Progenitor cell of endocrine pancreas (in vitro differentiated cells): ENCODE measurements at places on chromosomes 11 and 22. TPM values are rescaled to one million over a fixed set of nuclear protein-coding genes. Genes with fewer than 3 reads are reported as not detected.

The CYTH4 gene
- not detected in 2 replicates for total RNA-seq

The KRTAP5-8 gene
- 0.24 TPM in 1 of 2 replicates, not detected in the other for total RNA-seq

The NCAM1 gene
- 17.8 and 27.3 TPM in 2 replicates for total RNA-seq

DNA sequence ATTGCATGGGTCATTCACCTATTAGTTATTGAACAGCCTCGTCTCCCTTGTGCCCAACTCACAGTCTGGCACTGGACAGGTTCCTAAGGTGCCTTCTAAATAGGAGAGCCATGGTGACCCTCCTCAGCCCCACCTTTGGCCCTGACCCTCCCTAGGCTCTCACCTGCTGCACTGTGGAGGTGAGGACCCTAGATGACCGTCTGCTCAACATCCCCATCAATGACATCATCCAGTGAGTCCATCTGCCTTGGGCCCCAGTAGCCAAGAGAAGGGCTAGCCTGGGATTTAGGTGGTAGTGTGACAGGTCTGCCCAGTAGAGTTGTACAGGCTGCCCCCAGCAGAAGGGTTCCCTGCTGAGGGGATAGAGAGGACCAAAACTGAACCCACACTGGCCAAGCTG, 13.6 kb downstream of the UCP2 start:
- H3K4me3 ChIP-seq, result no peak overlapping the region
- no peaks in the 10 kb centered on the region for H3K4me1 ChIP-seq
- DNase-seq, result no peak
- H3K27ac ChIP-seq, result no peak overlapping the region

DNA sequence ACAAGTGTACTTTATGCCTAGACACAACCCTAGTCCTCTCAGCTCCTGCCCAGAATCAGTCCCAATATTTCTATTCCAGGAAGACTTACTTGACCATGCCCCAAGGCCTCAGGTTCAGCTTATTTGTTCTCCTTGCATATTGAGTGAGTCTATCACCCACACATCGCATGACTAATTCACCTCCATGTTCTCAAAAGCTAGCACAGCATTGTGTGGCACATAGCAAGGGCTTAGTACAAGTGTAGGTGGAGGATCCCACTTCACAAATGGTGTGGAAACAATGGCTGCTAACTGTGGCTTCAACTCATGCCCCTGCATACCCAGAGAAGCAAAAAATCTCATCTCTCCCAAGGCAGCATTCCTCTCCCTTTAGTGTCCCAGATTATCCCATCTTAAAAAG, 602.6 kb upstream of the API5 start:
- no peaks in the 10 kb centered on the region for H3K27me3 ChIP-seq
- no peak for DNase-seq
- H3K27ac ChIP-seq, result no peak overlapping the region

GRCh38 chr11:116807601-116808261, 15.4 kb downstream of the APOA4 start:
- no peaks in the 10 kb centered on the region for H3K36me3 ChIP-seq
- H3K4me3 ChIP-seq, result no peak overlapping the region
- H3K27me3 ChIP-seq, result peaks cover 19% of the 10 kb centered on the region

- H3K36me3 ChIP-seq, result no peaks in the 10 kb centered on the region
- no peak for DNase-seq
- peaks cover 3% of the 10 kb centered on the region for H3K4me1 ChIP-seq
- no peak overlapping the region for H3K27ac ChIP-seq
- H3K27me3 ChIP-seq, result no peaks in the 10 kb centered on the region
Measured at GRCh38 chr11:22031791-22032190, 161.1 kb upstream of the ANO5 start.

- DNase-seq, result no peak
- no peaks in the 10 kb centered on the region for H3K27me3 ChIP-seq
- peak overlapping the region; percentile 89 for H3K27ac ChIP-seq
- no peaks in the 10 kb centered on the region for H3K36me3 ChIP-seq
Measured at GRCh38 chr22:37661160-37661924, 2.8 kb downstream of the PDXP start.

DNA sequence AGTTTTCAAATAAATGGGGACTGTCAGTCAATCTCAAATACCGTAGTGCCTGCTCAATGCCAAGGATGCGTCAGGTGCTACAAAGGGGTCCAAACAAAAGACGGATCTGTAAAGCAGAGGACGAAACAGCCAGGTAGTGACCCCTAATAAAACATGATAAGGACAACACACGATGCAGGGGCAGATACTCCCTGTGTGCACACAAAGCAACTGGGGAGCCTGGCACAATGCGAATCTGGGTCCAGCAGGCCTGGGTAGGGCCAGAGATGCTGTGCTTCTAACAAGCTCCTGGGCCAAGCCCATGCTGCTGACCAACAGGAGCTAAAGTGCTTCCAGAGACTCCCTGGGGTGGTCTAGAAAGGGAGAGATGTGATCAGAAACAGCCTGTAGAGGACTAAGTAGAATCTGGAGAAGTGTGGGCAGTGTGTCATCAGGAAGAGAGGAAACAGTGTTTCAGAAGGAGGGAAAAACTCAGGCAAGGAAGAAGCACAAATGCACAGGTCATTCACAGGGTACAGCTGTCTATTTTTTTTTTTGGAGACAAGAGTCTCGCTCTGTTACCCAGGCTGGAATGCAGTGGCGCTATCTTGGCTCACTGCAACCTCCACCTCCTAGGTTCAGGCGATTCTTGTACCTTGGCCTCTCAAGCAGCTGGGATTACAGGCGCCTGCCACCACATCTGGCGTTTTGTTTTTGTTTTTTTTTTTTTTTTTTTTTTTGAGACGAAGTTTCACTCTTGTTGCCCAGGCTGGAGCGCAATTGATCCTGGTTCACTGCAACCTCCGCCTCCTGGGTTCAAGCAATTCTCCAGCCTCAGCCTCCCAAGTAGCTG, 74.5 kb downstream of the MICAL3 start:
- peaks cover 22% of the 10 kb centered on the region for H3K4me1 ChIP-seq
- no peak overlapping the region for H3K4me3 ChIP-seq
- no peak for DNase-seq
- no peak overlapping the region for H3K27ac ChIP-seq
- H3K36me3 ChIP-seq, result no peaks in the 10 kb centered on the region

- no peak for DNase-seq
- peaks cover 10% of the 10 kb centered on the region for H3K36me3 ChIP-seq
- no peak overlapping the region for H3K4me3 ChIP-seq
- H3K4me1 ChIP-seq, result peaks cover 11% of the 10 kb centered on the region
- peak overlapping the region; percentile 52 for H3K27ac ChIP-seq
Measured at GRCh38 chr11:68321293-68322051, 9.1 kb downstream of the LRP5 start.

DNA sequence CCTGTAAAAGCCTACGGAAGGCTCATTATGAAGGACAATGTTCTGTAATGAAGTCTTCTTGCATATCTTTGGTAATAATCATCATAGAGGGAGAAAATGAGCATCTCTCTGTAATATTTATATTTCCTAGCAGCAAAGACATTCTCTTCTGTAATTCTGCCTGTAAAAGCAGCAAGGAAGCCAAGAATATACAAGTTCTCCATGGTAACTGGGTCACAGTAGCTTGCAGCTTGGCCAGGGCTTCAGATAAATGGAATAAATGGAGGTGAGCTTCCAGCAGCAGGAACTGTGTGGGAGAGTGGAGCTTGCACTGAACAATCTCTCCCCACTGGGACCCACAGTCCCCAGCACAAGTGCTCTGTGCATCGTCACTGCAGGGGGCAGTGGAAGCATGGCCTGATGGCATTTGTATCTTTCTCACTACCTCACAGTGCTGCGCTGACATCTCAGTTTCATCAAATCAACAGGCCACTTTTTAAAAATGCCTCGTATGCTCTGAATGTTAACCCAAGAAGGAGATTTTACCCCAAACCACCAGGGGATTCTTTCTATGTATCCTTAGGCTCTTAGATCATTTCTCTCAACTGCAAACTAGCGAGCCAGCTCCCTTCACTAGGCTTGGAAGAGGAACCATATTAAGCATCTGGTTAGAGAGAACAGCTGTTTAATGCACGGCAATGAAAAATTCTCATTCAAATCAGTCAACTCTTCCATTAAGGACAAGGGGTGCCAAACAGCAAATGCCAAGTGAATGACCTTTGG, 1059.7 kb downstream of the OPCML start:
- H3K4me1 ChIP-seq, result no peaks in the 10 kb centered on the region
- H3K36me3 ChIP-seq, result no peaks in the 10 kb centered on the region
- DNase-seq, result no peak
- H3K27ac ChIP-seq, result no peak overlapping the region
- no peak overlapping the region for H3K4me3 ChIP-seq
